WTC11 (cell line): ENCODE measurements at places on chromosomes 2 and 18. TPM values are rescaled to one million over a fixed set of nuclear protein-coding genes. Genes with fewer than 3 reads are reported as not detected.

FEV gene
- total RNA-seq, result not detected in 3 replicates

TNFRSF11A gene
- total RNA-seq, result 3.9 to 4.9 TPM (median 4.7 TPM) in 3 replicates

LYPD6 gene
- total RNA-seq, result 4.8 to 5.1 TPM (median 5.0 TPM) in 3 replicates

MYO7B gene
- total RNA-seq, result 0.02 TPM in 1 of 3 replicates, not detected in the others

FASTKD1 gene
- 69.7 to 72.4 TPM (median 71.2 TPM) in 3 replicates for total RNA-seq

CMPK2 gene
- total RNA-seq, result 0.13 to 0.32 TPM (median 0.16 TPM) in 3 replicates

- no peak for DNase-seq
Measured at GRCh38 chr18:9426753-9427152, 48.6 kb upstream of the RALBP1 start.

- DNase-seq, result no peak
Measured at GRCh38 chr2:219167997-219168396, 1.8 kb downstream of the SLC23A3 start.

DNA sequence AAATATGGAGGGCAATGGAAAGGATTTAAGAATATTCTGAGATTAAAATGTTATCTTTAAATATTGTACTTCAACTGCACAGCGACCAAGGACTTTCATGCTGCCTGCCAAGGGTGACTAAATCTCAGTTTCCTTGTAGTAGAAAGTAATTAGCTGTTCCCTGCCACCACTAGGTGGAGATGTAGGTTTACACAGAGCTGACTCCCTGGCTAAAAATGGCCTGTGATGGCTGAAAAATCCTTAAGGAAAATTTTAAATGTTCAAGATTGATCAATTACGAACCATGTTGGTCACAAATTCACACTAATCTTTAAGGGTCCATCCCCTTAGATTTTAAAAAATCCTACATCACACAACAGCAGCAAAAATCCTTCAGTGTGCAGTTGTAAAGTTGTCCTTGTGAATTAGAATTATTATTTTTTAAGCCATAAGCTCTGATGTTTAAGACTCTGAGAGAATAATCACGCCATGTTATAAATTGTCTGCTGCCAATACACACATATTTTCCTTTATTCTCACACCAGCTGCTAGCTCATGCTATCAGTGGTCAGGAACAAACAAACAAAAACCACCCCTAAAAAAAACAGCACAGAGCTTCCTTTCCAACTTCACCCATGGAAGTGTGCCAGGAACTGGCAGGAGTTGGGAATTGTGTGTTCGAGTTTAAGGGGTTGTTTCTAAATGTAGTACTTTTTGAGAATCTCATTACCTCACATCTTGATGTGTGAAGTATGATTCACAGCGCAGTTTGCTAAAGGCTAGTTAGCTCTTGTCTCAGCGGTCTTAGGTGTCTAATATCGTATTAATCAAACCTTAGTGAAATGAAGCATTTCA lies 399.8 kb downstream of the TMEM182 start:
- no peak for DNase-seq

DNA sequence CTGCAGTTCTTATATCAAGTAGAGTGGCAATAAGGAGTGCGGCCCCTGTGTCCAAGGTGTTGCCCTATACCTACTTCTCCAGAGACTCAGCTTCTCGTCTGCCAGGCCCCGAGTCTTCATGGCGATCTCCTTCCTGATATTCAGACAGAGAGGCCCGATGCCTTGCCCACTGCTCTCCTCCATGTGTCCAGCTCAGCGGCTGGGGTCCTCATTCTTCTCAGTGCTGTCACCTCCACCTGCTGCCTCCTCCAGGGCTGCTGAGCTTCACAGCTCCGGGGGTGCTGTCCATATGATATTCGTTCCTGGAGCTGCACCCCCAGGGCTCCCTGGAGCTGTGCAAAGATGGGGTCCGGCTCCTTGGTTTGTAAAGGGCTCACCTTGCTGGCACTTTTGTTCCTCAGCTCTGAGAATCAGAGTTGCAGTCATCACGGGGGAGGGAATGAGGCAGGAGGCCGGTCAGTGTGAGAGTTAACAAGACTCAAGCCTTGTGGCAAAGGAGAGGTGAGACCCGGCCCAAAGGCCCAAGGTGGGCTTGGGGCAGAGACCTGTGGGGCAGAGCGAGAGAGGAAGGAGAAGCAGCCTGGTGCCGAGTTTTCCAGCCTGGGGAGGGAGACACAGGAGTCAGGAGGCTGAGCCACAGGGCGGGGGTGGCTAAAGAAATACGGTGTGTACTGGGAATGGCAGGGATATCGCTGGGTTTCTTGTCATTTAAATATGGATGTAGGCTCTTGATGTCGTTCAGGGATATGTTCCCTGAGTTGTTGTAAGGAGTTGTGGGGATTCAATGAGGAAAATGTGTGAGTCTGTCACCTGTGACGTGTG lies 120.6 kb downstream of the CTIF start:
- no peak for DNase-seq

DNA sequence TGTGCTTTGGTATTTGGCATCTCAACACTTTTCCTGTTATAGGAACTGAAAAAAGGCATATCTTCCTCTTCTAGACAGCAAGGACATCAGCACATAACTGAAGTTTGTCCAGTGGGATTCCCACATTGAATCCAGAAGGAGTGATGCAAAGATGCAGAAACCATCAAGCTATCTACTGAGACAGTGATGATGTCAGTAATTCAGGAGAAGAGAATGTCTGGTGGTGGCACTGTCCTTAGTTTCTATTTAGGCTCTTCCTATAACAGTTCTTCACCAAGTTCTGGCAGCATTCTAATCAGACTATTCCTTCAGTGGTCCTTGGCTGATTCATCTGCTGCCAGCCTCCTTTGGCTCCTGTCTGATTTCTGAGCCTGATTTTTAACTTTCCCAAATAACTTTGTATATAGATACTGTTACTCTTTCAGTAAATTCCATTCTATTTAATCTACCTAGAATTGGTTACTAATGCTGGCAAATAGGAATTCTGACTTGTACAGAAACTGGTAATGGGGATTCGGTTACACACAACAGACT lies 56.6 kb upstream of the AGPS start:
- DNase-seq, result no peak

DNA sequence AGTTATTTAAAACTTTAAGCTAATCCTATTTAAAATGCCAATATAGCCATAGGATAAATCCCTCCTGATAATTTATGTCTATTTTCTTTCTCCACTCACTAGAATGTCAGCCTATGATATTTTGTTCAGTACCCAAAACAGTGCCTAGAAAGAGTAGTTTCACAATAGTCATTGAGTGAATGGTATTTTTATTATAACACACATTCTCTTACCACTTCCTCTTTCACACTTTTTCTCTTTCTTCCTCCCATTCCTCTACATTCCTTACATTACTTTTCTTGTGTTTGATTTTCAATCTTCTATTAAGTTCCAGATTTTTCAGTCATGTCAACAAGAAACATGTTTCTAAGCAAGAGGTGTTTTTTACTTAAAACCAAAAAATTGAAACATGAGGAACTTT lies 327.6 kb upstream of the UBE2E3 start:
- no peak for DNase-seq

DNA sequence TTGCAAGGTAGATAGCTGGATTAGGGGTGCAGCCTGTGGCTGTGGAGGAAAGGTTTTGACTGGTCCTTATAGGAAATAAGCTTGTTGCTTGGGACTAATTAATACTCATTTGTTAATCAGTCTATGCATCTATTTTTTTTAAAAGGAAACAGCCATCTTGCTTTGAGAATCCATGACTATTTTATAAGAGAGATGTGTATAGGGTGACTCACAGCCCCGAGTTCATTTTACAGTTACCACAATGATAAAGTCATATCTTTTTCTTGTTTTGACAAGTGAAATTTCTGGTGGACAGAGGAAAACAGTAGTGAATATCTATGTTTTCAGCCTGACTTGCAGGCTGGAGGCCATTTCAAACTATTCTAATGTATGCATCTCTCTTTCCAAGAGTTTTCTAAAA lies 193.5 kb upstream of the CCDC68 start:
- DNase-seq, result no peak

GRCh38 chr2:3059141-3059925 lies 318.3 kb downstream of the EIPR1 start:
- no peak for DNase-seq

DNA sequence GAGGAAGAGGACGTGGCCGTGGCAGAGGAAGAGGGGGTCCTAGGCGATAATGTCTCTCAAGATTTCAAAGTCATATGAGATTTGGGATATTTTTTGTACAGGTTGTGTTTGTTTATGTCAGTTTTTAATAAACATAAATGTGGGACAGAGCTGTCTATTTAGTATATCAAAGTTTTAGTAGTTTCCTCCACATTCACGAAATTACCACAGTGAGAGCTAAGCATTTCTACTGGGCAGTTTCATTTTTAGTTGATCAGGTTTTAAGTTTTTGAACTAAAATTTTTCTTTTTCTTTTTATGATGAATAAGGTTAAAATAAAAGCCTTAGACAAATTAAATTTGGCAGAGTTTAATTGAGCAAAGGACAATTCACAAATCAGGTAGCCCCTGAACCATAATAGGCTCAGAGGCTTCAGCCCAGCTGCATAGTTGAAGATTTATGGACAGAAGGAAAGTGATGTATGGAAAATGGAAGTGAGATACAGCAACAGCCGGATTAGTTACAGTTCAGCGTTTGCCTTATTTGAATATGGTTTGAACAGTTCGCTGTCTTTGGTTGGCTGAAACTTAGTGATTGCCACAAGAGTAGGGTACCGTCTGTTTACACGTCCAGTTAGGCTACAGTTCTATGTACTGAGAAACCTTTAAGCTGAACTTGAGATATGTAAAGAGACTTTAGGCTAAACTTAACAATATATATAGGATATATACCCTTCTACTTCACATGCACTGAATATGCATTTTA lies 17.1 kb downstream of the SNRPD1 start:
- no peak for DNase-seq

GRCh38 chr2:26746934-26747333 lies 17.1 kb upstream of the SLC35F6 start:
- DNase-seq, result no peak

DNA sequence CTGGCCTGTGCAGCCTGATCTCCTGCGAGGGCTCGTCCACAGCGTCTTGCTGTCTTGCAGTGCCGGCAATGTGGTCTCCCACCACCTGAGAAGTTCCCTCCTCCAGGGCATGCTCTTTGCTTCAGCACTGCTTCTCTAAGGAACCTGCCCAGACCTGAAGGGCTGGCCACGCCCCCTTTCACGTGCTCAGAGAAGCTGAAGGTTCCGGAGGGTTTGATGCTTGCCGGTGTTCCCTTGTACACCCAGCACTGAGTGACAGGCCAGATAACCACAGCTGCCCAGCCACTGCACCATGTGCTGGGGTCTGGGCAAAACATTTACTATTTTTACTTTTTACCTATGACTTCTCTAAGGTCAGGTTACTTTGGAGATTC lies 1.7 kb upstream of the POLR2D start:
- peak; percentile 85 for DNase-seq

DNA sequence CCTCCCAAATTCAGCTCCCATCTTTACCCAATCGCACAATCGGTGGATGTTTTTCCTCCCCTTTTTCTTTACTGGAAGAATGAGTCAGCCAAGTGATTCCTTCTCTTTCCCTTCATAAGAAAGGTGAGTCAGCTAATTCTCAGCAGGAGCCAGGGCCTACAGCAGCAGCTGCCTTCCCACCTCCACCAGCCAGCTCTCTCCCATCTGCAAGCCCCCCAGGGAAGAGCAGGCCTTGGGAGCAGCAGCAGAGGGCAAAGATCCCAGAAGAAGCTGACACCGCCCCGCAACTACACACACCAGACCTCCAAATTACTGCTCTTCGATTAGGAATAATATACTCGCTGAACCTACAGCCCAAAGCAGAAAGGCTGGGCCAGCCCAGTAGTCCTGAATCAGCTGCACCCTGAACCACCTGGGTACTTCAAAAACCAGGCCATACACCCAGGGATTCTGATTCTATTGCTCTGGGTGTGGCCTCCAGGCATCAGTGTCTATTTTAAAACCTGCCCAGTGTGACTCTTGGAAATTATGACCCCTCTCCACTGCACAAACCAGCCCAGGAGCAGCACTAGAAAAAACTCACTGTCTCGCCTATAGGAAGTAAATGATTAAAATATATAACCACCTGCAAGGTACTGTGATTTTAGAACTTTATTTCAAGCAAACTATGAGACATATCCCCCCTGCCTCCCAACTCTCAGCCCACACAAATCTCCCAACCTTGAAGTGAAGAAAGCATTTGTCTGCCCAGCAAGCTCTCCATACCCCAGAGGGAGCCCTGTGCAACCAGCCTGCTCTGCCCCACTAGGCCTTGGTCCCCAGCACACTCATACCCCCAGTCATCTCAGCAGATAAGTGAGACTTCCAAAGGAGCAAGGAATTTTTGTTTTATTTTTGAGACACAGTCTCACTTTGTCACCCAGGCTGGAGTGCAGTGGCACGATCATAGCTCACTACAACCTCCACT lies 7.3 kb downstream of the SFXN5 start:
- DNase-seq, result peak; percentile 35

DNA sequence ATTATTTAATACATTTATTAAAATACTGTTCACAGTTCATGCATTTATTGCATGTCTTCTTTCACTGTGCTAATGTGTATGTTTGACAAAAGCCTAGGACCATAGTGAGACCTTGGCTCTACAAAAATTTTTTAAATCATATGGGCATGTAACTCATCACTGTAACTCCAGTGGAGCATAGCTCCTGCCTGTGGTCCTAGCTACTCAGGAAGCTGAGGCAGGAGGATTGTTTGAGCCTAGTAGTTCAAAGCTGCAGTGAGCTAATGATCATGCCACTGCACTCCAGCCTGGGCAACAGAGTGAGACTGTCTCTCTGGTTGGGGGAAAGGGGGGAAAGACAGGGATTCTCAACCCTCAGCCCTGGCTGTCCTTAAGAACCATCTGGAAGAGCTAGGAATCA lies 137.8 kb downstream of the PRKCE start:
- no peak for DNase-seq

GRCh38 chr2:223762853-223763252 lies 74.5 kb downstream of the AP1S3 start:
- no peak for DNase-seq

DNA sequence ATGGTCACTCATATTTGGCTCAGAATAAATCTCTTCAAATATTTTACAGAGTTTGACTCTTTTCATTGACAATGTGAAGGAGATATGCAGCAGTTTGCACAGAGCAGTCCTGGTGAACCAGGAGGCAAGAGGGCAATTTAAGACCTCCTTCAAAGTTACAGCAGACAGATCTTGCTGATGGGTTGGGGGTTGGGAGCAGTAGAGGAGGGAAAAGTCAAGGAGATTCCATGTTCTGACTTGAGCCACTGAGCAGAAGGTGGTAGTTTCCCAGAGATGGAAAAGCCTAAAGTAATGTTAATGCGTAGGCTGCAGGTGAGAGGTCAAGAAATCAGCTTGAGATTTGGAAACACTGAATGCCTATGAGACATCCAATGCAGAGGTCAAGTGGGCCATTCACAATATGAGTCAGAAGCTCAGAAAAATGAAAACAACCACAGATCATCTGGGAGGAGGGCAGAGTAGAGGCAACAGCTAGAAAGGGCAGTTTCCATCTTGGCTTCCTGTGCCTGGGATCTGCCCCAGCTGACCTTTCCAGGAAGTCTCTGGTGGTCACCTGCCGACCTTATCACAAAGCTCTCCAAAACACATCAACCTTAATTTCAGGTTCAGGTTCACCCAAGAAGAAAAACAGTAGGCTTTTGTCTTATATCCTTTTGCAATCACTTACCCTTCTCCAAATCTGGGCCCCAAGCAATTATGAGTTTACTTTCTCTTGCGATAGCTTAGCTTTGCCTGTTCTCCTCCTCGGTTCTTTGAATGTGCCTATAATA lies 197.5 kb upstream of the ARL4C start:
- DNase-seq, result no peak
